ENCODE measurements at places on chromosomes 1 and 21.

DNA sequence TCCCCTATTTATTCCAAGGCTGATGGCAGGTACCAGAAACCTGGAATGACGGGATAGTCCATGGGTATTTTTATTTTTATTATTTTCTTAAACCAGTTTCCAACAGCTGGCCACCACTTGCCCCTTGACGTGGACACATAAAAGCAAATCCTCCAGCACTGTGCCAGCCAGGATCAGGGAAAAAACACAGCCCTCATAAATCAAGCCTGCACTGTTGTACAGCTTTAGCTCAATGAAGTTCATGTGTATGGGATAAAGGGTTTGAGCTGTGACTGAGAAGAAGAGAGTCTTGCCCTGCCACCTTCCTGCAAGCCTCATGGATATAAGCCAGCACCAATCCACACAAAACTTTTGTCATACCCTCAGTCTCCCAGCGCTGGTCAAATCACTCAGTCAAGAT lies 303.8 kb upstream of the SPAG17 start:
- DNase-seq = no peak

GRCh38 chr1:234778221-234779159 lies 168.5 kb upstream of the IRF2BP2 start:
- DNase-seq = no peak

GRCh38 chr1:54705153-54705552 lies 10.5 kb upstream of the TTC4 start:
- DNase-seq = no peak

DNA sequence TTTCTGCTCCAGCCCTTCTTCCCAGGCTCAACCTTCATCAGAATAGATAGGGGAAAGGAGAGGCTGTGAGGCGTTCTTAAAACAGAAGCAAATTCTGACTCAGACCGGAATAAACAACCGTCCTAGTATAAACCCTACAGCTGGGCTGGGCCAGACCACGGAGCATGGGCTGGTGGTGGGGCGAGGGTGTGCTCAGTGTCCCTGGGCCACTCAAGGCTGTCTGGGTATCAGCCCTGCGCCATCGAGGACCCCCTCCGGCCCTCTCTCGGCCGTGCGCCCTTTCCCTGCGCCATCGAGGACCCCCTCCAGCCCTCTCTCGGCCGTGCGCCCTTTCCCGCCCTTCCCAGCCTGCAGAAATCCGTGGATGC lies 36.0 kb downstream of the CAPN2 start:
- no peak for DNase-seq

DNA sequence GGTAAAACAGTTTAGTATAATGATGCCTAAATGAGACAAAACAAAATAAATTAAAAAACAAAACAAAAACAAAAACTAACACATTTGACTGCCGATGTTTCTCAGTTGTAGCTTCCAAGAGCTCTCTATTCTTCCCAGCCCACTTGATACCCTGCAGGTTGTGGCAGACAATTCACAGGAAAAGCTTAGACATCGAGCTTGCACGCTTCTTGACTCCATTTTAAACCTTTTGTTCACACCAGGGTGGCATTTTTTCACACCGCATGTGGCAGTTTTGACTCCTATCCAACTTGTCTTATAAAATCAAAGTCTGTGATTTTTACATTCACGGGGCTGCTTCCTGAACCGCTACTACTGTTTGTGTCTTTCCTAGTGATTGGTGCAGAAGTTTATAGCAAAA lies 575.9 kb downstream of the USP25 start:
- no peak for DNase-seq

DNA sequence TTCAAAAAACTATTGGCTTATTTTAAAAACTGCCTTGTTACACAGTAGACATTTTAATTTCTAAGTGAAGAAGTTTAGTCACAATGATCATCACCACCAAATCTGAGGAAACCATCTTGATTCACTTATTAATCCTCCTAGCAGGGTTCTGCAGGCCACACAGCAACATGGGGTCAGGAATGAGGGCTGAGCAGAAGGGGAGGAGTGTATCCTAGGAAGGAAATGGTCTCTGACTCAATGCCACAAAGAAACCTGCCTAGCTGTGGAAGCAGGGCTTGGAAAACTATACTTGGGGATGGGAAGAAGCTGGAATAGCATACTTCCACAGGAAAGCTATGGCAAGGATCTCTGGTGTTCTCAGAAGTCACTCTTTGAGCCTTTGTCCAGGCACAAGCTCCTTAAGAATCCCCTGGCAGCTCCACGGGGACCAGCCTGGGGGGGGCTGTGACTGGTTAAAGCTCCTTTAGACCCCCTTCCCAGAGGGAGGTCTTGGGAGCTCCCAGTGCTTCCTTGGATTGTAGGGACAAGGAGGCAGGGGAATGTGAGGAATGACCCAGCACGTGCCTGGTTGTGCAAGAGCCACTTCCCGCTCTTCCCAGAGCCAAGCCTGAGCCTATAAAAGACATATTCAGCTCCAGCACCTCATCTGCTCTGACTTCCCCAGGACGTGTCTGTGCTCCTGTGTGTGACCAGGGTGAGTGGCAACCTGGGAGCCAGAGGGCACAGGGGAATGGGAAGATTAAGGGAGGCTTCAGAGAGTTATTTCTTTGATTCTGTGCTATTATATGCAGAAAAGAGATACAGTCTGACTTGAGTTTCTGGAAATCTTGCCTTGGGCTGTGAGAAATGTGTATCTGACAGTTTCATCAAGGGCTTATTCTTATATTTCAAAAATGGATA lies at the start of gene LCE2A:
LCE2A (plus strand) TSS at position 645 of the 900 bp plus-strand sequence. CDS start 557 bp downstream, outside the sequence.
- DNase-seq = no peak

DNA sequence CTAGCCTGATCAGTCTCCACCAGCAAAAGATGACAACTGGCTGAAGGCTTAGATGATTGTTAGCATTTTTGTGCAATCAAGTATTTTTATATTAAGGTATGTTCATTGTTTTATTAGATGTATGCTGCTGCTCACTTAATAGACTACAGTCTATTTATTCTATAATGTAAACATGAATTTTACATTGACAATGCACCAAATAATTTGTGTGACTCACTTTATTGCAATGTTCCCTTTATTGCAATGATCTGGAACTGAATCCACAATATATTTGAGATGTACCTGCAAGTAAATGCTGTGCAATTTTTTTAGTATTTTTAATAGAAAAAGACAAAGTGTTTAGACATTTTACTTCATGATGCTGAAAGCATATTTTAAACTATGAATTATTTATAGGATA lies 896.5 kb downstream of the AMY1C start:
- DNase-seq = no peak

DNA sequence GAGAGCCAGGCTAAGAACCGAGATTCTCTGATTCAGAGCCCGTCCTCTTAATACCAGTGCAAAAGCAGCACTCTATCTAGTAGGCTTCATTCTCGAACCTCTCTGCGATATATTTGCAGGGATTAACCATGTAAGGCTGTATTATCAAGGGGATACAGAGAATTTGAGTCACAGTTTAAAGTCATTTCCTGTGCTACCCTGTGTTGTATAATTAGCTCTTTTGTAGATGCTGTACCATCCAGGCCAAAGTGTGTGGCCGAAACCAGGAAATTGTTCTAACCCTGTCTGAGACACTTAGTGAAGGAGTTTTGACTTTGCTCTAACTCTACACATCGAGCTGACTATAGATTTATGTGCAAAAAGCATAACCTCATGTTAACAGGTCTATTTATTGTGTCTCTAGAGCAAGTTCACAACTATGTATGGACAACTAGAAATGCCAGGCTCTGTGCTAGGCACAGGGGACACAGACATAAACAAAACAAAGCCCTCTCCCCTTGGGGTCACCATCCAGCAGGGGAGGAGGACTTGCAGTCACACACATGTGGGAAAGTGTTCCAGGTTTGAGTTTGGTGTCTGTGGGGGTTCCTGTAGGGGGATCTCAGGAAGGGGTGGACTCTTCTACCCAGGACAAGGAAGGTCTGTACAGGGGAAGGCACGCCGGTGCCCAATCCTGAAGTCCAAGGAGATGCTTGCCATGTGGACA lies 182.2 kb downstream of the DHRS3 start:
- DNase-seq = no peak

Measured in stimulated activated CD4-positive, alpha-beta T cell treated with anti-CD3 and anti-CD28 coated beads, Interleukin-1b, Interleukin-23, amount 100 ng/mL, for 1 hour (primary cell).